AG04450 (cell line): ENCODE measurements at places on chromosomes 6 and 20. TPM values are rescaled to one million over a fixed set of nuclear protein-coding genes. Genes with fewer than 3 reads are reported as not detected.

DNA sequence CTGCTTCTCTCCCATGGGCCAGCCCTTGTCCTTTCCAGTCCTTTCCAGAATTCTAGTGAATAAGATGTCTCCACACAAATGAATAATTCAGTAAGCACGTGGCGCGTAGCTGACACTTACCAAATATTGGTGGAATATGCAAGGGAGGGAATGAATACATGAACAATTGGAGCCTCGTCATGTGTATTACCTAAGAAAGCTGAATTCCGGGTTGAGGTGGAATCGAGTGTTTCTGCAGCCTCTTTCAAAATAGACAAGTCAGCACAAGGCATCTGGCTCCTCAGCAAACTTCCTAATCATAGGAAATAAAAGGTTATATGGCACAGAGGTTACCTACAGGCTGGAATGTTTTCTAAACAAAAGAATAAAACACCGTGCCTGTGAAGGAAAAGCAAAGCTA, 47.0 kb upstream of the NT5E start:
- no peak for DNase-seq

- DNase-seq = no peak
These were observed 606.5 kb downstream of the HACE1 start for GRCh38 chr6:104253236-104253635.

Gene HLA-DQB2
- polyA plus RNA-seq = not detected in 2 replicates

DNA sequence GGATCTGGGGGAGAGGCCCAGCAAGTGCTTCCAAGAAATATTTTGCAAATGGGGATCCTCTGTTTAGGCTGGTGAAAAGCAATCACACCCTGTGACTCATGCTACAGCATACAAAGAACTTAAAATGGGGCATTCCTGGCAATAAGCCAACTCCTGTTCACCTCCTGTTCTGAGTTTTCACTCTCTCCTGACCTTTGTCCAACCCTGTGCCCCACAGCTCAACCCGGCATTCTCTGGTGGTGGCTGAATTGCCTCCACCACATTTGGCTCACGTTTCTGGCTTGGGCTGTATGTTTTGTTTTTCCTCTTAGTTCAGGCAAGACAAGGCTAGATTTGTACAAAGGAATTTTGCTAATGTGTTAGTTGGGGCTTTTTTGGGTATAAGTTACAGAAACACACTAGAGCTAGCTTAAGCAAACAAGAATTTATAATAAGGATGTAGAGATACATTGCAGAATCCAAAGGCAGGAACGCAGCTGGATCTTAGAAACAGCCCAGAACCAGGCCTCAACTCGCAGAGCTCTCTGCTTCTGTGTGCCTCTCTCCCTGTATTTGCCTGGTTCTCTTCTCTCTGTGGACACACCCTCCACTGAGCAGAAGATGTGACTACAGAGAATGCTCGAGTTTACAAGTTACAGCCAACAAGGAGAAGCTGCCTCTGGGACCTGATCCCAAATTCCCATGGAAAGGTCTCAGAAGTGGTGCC, 9.4 kb downstream of the ABCC10 start:
- DNase-seq = peak; percentile 10

GRCh38 chr6:102742028-102742427, 1348.5 kb downstream of the GRIK2 start:
- no peak for DNase-seq

Gene NOTCH4
- 0.37 and 0.55 TPM in 2 replicates for polyA plus RNA-seq

GRCh38 chr6:63635588-63636517, at the start of gene PHF3:
PHF3 (plus strand) TSS chr6:63635802; CDS start chr6:63646552, 10,750 bp downstream.
- DNase-seq = peak; percentile 59
